ENCODE measurements at places on chromosomes 12 and 14.
A peak's percentile ranks its signal among the peaks of the same experiment; 100 is the strongest.

- DNase-seq: no peak
Measured at GRCh38 chr14:89845346-89845745, 109.2 kb downstream of the EFCAB11 start.

GRCh38 chr12:111022386-111022785 lies 102.0 kb upstream of the MYL2 start:
- no peak for DNase-seq

DNA sequence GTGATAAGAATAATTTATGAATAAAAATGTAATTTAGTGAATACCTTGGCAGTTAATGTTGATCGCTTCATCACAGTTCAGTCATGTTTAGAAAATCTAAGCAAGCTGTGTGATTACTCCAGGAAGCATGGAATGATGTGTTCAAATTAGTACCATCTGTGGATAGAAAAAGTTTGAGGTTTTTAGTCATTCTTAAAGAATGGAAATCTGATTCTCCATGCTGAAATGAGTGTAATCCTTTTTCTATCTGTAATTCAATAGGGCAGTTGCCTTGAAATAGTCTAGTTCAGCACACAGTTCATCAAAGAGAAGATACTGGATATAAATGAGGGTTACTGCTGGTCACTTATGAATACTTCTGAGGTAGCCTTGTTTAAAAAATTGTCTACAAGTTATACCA lies 127.2 kb upstream of the MYF6 start:
- DNase-seq: no peak

- no peak for DNase-seq
Measured at GRCh38 chr12:23596568-23596967, 352.9 kb downstream of the SOX5 start.

DNA sequence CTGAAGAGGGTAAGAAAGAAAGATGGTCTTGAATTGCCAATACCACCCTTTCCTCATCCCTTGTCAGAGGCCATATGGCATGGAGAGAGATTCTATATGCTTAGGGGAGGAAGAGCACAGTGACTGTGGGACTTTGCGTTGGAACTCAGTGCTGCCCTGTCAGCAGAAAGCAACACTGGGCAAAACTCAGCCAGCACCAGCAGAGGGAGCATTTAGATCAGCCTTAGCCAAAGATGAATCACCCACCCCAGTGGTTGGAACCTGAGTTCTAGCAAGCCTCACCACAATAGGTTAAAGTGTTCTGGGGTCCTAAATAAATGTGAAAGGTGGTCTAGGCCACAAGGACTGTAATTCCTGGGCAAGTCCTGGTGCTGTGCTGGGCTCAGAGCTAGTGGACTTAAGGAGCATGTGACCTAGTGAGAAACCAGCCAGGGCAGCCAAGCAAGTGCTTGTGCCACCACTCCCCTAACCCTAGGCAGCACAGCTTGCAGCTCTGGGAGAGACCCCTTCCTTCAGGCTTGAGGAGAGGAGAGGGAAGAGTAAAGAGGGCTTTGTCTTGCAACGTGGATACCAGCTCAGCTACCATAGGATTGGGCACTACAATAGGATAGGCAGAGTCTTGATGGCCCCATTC lies 11.4 kb upstream of the BCAT1 start:
- DNase-seq: no peak

- DNase-seq: no peak
Measured at GRCh38 chr12:4215229-4216186, 58.1 kb upstream of the CCND2 start.

DNA sequence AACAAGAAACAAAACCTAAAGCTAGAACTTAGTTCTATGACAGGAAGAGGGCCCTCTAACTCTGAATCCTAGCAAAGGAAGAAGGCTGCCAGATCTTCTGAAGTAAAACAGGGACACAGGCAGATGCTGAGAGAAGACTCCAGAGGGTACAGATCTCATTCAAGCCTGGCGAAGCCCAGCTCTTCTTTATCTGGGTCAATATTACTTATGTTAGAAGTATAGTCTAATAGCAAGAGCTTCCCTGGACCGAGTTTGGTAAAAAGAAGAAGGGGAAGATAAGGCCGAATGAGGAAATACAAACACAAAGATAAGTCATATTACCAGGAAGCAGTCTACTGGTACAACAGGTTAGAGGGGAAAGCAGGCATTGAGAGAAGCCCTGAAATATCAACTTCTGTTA lies 79.9 kb upstream of the CCDC91 start:
- DNase-seq: no peak

GRCh38 chr12:77351860-77352259 lies 286.5 kb upstream of the E2F7 start:
- DNase-seq: no peak

DNA sequence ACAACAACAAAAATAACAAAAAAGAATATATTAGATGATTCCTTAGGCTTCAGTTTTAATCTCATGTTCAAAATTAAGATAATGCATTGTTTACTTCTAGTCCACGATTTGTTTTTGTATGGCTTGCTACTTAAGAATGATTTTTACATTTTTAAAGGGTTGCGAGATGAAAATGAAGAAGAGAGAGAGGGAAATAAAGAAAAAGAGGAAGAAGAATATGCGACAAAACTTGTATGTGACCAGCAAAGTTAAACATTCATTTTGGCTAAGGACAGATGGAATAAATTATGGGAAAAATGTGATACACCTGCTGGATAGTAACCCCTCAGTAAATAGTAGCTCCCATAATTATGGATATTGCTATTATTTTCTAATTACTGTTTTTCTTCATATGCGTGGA lies 1.2 kb upstream of the GIT2 start:
- DNase-seq: no peak

DNA sequence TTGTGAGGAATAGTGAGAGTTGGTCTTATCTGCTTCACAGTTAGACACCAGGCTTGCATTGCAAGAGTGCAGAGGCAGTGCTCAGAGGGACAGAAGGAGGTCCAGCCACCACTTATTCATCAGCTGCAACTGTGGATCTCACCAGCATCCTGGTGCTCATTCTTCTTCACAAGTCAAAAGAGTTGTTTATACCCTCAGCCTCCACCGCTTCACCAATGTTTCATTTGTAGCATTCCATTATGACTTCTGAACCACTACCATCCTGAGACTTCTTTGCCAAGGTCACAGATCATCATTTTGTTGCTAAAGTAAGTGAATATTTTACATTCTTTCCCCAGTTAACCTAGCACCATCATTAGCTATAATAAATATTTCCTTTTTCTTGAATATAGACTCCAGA lies 230.5 kb upstream of the KITLG start:
- no peak for DNase-seq

GRCh38 chr12:66495709-66496108 lies 183.2 kb downstream of the GRIP1 start:
- DNase-seq: no peak

DNA sequence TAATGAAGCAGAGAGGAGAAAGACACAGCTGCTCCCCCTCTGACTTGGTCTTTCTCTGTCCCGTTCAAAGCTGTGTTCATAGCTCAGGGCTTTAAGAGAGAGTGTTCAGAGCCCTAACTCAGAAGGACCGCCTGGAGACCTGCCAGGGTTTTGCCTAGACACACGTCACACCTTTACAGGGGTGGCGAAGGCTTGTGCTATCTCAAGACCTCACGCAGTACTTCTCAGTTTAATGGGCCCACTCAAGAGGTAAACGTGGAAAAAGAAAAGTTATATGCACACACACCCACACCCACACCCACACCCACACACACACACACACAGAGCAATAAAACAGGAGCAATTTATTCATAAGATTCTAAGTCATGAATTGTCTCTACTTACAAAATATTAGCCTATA lies 374.3 kb downstream of the C12orf75 start:
- peak; percentile 21 for DNase-seq

- no peak for DNase-seq
Measured at GRCh38 chr14:52031781-52032180, 37.1 kb downstream of the NID2 start.

DNA sequence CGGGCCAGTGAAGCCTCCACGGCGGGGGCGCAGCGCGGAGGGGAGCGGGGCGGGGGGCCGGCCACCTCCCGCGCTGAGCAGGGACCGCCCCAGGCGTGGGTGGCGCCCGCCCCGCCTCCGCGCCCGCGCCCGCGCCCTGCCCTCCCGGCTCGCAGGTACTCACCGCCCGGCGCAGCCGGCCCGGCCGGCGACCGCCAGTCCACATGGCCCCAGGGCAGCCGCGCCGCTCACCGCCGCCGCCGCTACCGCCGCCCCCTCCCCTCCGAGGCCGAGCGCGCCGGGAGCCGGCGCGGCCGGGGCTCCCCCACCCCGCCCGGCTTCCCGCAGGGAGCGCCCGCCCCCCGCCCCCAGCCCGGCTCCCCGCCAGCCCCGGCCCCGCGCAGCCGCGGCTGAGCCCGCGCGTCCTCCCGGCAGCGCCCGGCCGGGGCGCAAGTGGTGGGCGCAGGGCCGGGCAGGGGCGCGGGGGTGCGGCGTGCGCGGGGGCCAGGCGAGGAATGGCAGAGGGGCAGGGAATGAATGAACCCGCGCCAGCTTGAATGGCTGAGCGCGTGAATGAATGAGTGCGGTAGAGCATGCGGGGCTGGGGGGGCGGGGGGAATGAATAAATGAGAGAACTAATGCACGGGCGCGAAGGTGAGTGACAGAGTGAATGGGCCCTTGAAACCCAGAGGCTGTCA lies at the start of gene BEGAIN:
Gene BEGAIN, minus strand, starts transcription at position 332 of the 677 bp plus-strand sequence. Its CDS starts 127 bp downstream, at position 205.
- DNase-seq: no peak

DNA sequence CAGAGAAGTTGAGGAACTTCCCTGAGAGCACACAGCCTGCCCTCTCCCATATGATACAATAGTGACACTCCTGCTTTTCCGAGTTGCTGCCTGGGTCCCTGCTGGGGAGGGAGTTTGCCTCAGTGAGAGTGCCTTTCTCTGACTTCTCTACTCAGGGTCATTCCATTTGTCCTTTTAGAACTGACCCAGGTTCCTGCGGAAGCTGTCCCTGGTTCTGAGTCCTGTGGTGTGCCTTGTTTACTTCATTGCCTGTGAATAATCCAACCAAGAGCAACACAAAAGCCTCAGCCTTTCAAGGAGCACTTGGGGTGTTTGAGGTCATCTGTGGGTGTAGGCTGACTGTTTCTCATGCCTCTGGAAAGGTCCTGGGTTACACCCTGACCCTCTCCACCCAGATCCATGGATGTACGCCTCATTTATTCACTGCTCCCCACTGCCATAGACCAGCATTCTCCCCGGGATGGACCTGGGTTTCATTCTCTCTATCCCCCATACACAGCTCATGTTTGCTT lies 13.6 kb downstream of the SERPINA1 start:
- no peak for DNase-seq

GRCh38 chr14:106879241-106879640 lies 1352.9 kb downstream of the TMEM121 start:
- DNase-seq: peak; percentile 36

GRCh38 chr14:77041881-77042545 lies 13.5 kb upstream of the IRF2BPL start:
- DNase-seq: no peak

- no peak for DNase-seq
Measured at GRCh38 chr12:4203772-4204376, 69.7 kb upstream of the CCND2 start.

GRCh38 chr14:54686871-54687749 lies 120.2 kb downstream of the SAMD4A start:
- no peak for DNase-seq

GRCh38 chr12:102300824-102301461 lies 103.3 kb upstream of the PMCH start:
- DNase-seq: no peak

- DNase-seq: no peak
Measured at GRCh38 chr12:73547421-73547820, 990.2 kb upstream of the ATXN7L3B start.

DNA sequence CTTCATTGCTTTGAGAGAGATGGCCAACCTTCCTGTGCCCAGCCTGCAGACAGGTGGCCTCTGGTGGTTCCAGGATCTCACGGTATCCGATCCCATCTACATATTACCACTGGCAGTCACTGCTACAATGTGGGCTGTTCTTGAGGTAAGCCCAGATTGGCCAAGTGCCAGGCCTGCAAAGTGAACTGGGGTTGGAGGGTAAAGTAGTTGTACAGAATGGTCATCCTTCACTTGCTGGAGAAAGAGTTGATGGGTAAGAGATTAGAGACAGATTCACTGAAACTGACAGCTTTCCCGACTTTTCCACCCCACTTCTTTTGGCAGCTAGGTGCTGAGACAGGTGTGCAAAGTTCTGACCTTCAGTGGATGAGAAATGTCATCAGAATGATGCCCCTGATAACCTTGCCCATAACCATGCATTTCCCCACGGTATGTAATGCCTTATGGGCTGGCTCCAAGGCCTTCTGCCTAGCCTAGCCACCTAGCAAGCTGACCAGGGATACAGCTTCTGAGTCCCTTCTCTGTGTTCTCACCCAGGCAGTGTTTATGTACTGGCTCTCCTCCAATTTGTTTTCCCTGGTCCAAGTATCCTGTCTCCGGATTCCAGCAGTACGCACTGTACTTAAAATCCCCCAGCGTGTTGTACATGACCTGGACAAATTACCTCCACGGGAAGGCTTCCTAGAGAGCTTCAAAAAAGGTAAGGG lies 4.1 kb downstream of the OXA1L start:
- no peak for DNase-seq

GRCh38 chr12:123754041-123754772 lies 7.9 kb upstream of the DNAH10 start:
- DNase-seq: no peak

GRCh38 chr14:74964787-74965485 lies 9.5 kb upstream of the PGF start:
- no peak for DNase-seq

DNA sequence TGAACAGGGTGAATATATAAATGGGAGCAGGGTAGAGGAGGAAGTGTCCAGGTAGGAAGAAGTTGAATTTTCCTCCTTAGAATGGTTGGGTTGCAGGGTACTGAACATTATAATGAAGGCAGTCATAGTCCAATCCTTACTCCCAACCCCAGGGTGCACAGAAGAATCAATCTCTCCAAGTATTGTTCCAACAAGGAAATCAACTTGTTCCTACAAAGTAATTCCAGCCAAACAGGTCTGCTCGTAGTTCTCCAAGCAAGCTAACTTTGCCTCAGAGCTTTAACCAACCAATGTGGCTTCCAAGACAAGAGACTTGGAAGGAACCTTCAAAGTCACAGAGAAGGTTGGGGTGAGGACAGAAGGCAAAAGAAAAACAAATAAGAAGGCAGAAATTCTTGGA lies 527.2 kb downstream of the MED13L start:
- no peak for DNase-seq

GRCh38 chr14:87698481-87698880 lies 294.5 kb downstream of the GALC start:
- no peak for DNase-seq

GRCh38 chr14:87866116-87866515 lies 126.9 kb downstream of the GALC start:
- no peak for DNase-seq
